GM20000 (cell line): ENCODE measurements at places on chromosomes 4 and X.

- no peak for DNase-seq
These were observed 46.6 kb upstream of the NWD2 start for GRCh38 chr4:37197899-37198298.

DNA sequence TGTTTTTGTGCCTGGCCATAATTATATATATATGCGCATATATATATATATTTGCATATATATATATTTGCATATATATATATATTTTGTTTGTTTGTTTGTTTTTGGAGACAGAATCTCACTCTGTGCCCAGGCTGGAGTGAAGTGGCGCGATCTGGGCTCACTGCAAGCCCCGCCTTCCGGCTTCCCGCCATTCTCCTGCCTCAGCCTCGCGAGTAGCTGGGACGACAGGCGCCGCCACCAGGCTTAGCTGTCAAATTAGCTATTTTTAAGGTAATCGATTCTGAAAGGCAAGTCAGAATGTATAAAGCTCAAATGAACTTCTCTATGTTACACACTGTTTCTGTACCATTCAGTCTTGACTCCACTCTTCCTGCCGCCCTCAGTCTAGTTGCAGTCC is 273.3 kb downstream of the TRIML1 start:
- no peak for DNase-seq

GRCh38 chrX:65707151-65707550 is 39.7 kb downstream of the MSN start:
- no peak for DNase-seq

DNA sequence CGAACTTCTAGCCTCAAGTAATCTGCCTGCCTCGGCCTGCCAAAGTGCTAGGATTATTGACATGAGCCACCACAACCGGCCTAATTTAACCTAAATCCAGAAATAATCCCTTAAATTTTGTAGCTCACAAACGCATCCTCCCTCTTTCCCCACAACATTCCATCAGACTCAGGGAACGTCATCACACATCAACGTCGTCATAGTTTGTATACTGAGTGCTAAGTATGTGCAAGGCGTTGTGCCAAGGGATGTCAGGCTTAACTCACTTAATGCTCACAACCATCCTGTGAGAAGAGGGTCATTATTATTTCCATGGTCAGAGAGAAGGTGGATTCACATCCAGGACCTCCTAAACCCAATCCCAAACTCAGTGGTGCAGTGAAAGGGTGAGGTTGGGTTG is 9.6 kb upstream of the GSX2 start:
- DNase-seq = no peak

GRCh38 chr4:139602776-139603360 is 46.8 kb upstream of the SETD7 start:
- DNase-seq = no peak
